ENCODE measurements at places on chromosomes 2 and 18.

GRCh38 chr2:184599054-184599871 is 934 bp downstream of the ZNF804A start:
- DNase-seq: no peak

- DNase-seq: no peak
Measured at GRCh38 chr2:142347751-142348150, 216.9 kb upstream of the LRP1B start.

- DNase-seq: no peak
Measured at GRCh38 chr2:191488135-191488534, 189.8 kb upstream of the NABP1 start.

GRCh38 chr18:33839452-33840211 is 261.6 kb downstream of the ASXL3 start:
- no peak for DNase-seq

- DNase-seq: no peak
Measured at GRCh38 chr2:55252832-55253231, 16.2 kb downstream of the MTIF2 start.

GRCh38 chr2:18651842-18652774 is 62.7 kb upstream of the NT5C1B start:
- no peak for DNase-seq

- no peak for DNase-seq
Measured at GRCh38 chr2:59034837-59035236, 793.7 kb upstream of the FANCL start.

DNA sequence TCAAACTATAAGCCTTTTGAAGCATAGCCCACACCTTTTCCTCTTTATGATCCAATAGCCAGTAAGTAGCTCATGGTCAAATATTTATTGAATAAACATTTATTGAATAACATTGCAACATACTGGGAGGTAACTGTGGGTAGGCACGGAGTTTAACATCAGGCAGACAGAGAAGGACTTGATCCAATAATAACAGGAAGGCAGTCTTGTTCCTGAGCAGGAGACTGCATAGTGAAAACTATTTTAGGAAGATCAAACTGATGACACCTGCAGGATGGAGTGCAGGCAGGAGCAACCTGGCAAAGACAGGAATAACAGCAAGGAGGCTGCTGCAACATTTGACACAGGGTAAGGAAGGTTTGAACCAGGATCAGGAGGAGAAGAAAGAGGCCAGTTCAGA is 3.1 kb upstream of the DCTN1 start:
- no peak for DNase-seq

GRCh38 chr18:79705272-79705671 is 25.7 kb downstream of the CTDP1 start:
- no peak for DNase-seq

DNA sequence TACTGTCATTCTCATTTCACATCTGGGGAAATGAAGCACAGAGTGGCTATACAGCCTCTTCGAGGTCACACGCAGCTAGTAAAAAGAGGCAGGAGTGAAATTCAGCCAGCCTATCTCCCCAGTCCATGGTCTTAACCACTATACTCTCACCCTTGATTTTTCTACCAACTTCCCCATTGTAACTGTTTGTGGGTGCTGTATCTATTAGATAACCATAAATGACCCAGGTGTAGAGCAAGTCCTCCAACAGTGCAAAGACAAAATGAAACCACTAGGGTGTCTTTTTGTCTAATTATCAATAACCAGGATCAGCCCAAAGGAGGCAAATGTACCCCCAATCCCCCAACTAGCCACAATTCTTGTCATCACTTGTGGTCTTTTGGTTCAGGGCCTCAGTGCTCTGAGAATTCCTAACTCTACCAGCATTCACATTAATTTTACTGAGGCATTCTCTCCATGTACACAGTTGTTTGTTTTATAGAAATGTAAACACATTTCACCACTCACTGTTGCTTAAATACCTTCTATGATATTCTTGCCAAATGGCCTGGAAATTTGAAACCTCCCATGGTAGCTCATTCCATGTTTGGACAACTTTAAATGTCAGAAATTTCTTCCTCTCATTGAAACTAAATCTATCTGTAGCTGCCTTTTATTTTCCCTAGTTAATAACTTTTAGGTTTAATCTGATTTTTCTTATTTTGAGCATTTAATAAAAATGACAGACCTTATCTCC is 58.7 kb downstream of the SLC40A1 start:
- no peak for DNase-seq

GRCh38 chr18:58692422-58693185 is 21.3 kb downstream of the MALT1 start:
- no peak for DNase-seq

DNA sequence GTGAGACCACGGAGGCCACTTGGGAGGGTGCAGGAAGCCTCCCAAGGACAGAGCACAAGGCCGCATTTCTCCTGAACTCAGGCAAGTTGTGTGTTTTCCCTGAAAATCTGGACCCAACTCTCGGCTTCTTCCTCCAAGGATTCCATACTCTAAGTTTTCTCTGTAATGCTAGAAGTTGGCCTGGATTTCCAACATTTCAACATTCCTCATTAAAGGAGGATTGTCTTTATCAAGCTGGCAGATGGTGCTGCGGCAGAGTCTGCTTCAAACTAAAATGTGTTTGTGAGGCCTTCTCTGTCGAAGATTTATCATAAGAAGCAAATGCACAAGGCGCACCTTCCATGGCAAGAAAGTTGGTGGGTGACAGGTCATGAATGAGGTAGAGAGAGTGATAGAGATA is 94.4 kb upstream of the SATB2 start:
- DNase-seq: no peak

DNA sequence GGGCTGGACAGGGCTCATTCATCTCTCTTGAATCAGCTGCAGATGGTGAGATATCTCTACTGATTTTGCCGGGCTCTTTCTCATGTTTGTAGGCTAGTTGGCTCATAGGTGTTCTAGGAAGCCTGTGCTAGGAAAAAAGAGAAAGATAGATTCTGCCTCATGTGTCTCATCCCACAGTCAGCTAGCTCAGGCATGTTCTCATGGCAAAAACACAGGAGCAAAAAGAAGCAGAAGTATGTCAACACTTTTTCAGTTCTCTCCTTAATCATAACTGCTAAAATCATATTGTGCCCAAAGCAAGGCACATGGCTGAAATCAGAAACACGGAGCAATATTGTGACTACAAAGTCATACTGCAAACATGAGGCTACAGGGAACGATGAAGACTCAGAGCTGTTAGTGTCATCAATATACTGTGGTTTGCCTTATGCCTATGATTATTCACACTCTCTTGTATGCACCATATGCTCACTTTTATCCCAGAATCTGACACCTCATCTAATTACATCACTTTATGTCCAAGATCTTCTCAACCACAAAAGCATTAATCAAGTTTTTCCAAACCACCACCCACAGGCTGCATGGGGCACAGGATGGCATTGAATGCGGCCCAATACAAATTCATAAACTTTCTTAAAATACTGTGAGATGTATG is 571.9 kb upstream of the CNTNAP5 start:
- no peak for DNase-seq

GRCh38 chr2:16665748-16666448 is at the start of gene CYRIA:
Gene CYRIA (minus strand): TSS chr2:16665834. CDS start chr2:16588119, 77,715 bp downstream.
- no peak for DNase-seq

DNA sequence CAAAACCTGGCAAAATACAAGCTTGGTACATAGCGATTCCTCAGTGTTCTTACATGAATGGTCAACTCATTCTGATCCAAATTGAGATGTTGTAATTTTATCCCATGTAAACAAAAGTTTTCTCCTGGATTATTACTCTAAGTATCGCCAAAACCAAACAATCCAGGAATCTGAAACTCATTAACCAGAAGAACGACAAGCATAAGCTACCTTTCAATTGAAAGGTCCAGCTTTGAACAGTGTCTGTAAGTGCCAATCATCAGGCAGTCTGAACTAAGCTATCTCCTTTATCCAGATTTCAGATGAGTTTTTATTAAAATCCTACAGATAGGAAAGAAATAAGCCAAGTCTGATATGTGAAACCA is 2.4 kb downstream of the MEX3C start:
- no peak for DNase-seq

DNA sequence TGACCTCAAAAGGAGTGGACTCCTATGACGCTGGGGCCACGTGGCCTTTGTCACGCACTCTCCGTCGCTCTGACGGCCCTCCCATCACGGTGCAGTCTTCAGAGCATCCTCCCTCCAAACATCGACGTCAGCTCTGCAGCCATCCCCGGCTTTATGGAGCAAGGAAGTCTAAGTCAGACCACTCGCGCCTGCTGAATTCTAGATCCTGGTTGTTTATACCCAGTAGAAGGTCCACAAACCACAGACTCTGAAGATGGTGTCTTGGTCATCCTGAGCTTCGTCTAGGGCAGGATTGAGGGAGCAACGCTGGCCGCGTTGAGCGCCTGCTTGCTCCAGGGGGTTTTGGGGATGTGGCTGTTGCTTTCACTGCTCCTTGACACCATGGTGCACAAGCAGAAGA is 228.0 kb upstream of the SALL3 start:
- no peak for DNase-seq

GRCh38 chr2:135485441-135485840 is 45.6 kb downstream of the ZRANB3 start:
- DNase-seq: no peak

DNA sequence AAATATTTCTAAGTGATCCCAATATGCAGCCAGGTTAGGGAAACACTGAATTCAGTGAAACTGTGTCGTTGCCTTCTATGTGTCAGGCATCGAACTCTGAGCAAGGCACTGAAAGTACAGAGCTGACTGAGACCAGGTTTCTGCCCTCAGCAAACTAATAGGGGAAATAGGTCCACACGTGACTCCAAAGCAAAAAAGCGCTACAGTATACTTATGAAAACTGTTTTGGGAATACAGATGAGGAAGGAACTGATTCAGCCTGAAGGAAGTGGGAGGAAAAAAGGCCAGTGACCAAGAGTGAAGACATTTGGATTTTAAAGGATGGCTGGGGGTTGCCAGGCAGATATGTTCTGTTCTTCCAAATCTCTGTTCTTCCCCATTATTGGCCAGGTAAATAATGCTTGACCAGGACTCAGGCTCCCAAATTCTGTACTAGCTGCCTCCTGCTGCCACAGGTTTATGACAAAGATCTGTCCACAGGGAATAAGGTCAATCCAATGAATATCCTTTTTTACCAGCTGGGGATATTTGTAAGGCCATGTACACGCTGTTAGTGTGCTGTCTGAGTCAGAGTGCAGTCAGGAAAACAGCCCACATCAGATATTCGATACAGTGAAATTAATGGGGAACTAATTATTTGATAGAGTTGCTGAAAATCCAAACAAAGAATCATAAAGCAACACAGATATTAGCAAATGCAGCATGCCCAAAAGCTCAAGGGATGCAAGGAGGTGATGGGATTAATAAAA is 24.5 kb upstream of the INPP4A start:
- no peak for DNase-seq

Data from stimulated activated CD8-positive, alpha-beta memory T cell treated with anti-CD3 and anti-CD28 coated beads, Interleukin-4, amount 100 ng/mL, for 1 hour (primary cell).